ENCODE measurements at places on chromosomes 6 and 20. TPM values are rescaled to one million over a fixed set of nuclear protein-coding genes. Genes with fewer than 3 reads are reported as not detected.

Gene FBXO5
- total RNA-seq, result 102 TPM

Gene SMLR1
- not detected for total RNA-seq

Gene ELOVL2
- 0.59 TPM for total RNA-seq

Gene SUPT3H
- 7.7 TPM for total RNA-seq

Gene KAT14
- total RNA-seq, result 12.6 TPM

Gene TFAP2D
- not detected for total RNA-seq

Gene CALHM6
- 9.6 TPM for total RNA-seq

Gene SLC22A1
- 1.3 TPM for total RNA-seq

Gene POU3F2
- 0.29 TPM for total RNA-seq

Gene COL12A1
- total RNA-seq, result 28.7 TPM

Gene ROS1
- total RNA-seq, result 0.49 TPM

Gene SLC13A3
- total RNA-seq, result 4.1 TPM

Gene CALHM4
- not detected for total RNA-seq

Gene CPXM1
- total RNA-seq, result not detected

Gene ULBP2
- 21.8 TPM for total RNA-seq

Gene EYS
- total RNA-seq, result not detected

Gene RBBP9
- 42.5 TPM for total RNA-seq

Gene IP6K3
- 1.1 TPM for total RNA-seq

Gene GPR6
- total RNA-seq, result not detected

Gene TUBB2B
- total RNA-seq, result 26.7 TPM

Gene EFHC1
- total RNA-seq, result 37.7 TPM

Gene HLA-DQA1
- total RNA-seq, result not detected

Gene KCNK16
- not detected for total RNA-seq

Gene HLA-E
- total RNA-seq, result 142 TPM

Gene BPI
- 0.29 TPM for total RNA-seq

Gene TMC2
- total RNA-seq, result not detected

Gene GJA10
- not detected for total RNA-seq

Gene BTBD3
- 45.3 TPM for total RNA-seq

Gene ENPP4
- total RNA-seq, result 0.29 TPM
